Liver (tissue), 10 donors: ENCODE measurements at places on chromosomes 7 and 10. TPM values are rescaled to one million over a fixed set of nuclear protein-coding genes. Genes with fewer than 3 reads are reported as not detected.

Gene CRYGN
- under 0.01 TPM for total RNA-seq

Gene JCAD
- 3.2 TPM for total RNA-seq

GRCh38 chr10:70795613-70796012 is 10.4 kb upstream of the TBATA start:
- no peak for DNase-seq

DNA sequence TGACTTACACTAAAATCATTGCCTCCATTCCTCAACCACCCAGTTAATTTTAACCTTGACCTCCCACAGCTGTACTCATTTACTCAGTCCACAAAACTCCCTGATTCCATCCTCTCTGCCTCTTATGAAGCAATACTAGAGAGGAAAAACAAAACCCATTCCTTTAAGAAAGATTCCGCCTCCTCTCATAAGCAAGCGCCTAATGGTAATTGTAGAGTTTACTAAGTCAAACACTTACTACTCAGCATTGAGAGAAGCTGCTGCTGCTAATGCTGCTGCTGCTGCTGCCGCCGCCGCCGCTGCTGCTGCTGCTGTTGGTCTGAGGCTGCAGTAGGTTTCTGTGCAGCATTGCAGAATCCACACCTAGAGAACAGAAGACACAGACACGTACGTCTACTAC is 2.1 kb upstream of the ADD3 start:
- no peak for DNase-seq

- DNase-seq = no peak
Measured at GRCh38 chr7:84583331-84583730, 388.7 kb upstream of the SEMA3A start.

GRCh38 chr7:150854066-150855000 is 2.0 kb downstream of the AOC1 start:
- peak; percentile 27 for DNase-seq

GRCh38 chr7:4825081-4825480 is 36.7 kb downstream of the PAPOLB start:
- no peak for DNase-seq

Gene STEAP4
- total RNA-seq = 3.7 TPM

Gene ANXA8
- 0.09 TPM for total RNA-seq

Gene MPP7
- total RNA-seq = 3.8 TPM

Gene GRID2IP
- 0.05 TPM for total RNA-seq

GRCh38 chr10:1668399-1668798 is 68.9 kb downstream of the ADARB2 start:
- DNase-seq = no peak

Gene SLC18A3
- not detected for total RNA-seq

Gene DLX5
- not detected for total RNA-seq

- no peak for DNase-seq
Measured at GRCh38 chr10:101237081-101237981, 8.1 kb upstream of the LBX1 start.

DNA sequence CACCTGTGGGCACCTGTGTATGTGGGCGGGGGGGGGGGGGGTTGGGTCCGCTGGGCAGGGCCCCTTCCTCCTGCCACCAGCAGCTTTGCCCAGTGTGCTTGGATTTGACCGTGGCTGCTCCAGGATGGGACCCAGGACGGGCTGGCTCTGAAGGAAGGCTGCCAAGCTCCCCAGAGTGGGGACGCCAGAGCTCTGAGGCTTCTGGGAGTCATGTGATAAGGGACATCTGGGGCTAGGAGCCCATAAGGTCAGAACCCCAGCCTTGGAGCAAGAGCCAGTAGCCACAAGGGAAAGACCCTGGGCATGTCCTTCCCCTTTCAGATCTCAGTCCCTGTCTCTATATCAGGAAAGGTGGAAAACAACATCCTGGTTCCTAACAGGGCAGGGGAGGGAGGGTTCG is 21.8 kb upstream of the AMZ1 start:
- DNase-seq = no peak

- DNase-seq = no peak
Measured at GRCh38 chr7:157879391-157879790, 542.6 kb downstream of the DNAJB6 start.

Gene ZNF92
- 3.2 TPM for total RNA-seq

DNA sequence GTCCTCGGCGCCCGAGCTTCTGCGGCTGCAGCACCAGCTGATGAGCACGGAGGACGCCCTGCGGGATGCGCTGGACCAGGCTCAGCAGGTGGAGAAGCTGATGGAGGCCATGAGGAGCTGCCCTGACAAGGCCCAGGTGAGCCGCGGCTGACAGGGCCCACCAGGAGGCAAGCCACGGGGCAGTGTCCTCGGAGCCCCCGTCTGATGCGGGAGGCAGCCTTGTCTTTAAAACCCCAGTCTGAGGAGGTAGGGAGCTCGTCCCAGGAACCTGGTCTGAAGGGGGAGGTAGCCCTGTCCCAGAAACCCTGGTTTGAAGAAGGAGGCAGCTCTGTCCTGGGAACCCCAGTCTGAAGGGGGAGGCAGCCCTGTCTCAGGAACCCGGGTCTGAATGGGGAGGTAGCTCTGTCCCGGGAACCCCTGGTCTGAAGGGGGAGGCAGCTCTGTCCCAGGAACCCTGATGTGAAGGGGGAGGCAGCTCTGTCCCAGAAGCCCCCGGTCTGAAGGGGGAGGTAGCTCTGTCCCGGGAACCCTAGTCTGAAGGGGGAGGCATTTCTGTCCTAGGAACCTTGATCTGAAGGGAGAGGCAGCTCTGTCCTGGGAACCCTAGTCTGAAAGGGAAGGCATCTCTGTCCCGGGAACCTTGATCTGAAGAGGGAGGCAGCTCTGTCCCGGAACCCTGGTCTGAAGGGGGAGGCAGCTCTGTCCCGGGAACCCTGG is 53.1 kb upstream of the GTF2IRD1 start:
- no peak for DNase-seq

DNA sequence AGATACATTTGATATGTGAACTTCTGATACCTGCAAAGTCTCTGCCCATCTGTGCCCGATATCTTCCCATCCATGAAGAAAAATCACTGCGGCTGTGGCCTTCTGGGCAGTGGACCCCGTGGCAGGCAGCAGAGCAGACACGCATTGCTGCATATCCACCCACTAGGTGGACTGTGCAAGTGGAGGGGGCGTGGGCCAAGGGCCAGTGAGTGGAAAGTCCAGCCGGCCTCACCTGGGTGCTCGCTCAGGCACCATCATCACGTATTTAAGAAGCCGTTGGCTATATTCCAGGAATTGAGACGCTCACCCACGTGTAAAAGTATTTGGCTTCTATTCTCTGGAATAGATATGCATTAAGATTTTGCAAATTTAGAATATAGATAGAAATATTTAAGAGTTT is 30.8 kb upstream of the SLC13A1 start:
- DNase-seq = no peak

- DNase-seq = peak; percentile 68
Measured at GRCh38 chr7:150388709-150389531, 9.8 kb downstream of the ZNF775 start.

GRCh38 chr10:56370217-56371113 is 9.4 kb upstream of the ZWINT start:
- no peak for DNase-seq

Gene C10orf62
- 0.56 TPM for total RNA-seq
